Fibroblast of skin of back (primary cell): ENCODE measurements at places on chromosomes 4 and X.

- DNase-seq, result peak; percentile 79
Measured at GRCh38 chrX:12955882-12956703, 18.8 kb upstream of the TMSB4X start.

- no peak for DNase-seq
Measured at GRCh38 chr4:147307896-147308674, 172.8 kb upstream of the EDNRA start.

- peak; percentile 7 for DNase-seq
Measured at GRCh38 chrX:24426340-24426913, 38.7 kb upstream of the PDK3 start.

GRCh38 chrX:42739258-42739657, 38.7 kb downstream of the PPP1R2C start:
- DNase-seq, result no peak

GRCh38 chr4:10577018-10577417, 107.5 kb downstream of the CLNK start:
- no peak for DNase-seq

DNA sequence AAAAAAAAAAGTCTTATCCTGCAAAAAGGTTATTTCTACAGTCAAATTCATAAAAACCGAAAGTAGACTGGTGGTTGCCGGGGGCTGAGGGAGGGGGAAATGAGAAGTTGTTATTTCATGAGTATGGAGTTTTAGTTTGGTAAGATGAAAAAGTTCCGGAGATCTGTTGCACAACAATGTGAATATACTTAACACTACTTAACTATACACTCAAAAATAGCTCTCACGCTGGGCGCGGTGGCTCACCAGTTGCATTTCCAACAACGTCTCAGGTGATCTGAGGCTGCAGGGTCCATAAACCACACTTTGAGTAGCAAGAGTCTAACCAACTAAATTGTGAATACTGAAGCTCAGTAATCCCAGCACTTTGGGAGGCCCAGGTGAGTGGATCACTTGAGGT, 52.4 kb downstream of the ANOS1 start:
- DNase-seq, result no peak

GRCh38 chrX:30220661-30221060, 5.3 kb downstream of the MAGEB2 start:
- no peak for DNase-seq

GRCh38 chr4:123955167-123955800, 558.7 kb downstream of the SPRY1 start:
- no peak for DNase-seq

- peak; percentile 34 for DNase-seq
Measured at GRCh38 chr4:141580523-141580922, 55.9 kb upstream of the IL15 start.

DNA sequence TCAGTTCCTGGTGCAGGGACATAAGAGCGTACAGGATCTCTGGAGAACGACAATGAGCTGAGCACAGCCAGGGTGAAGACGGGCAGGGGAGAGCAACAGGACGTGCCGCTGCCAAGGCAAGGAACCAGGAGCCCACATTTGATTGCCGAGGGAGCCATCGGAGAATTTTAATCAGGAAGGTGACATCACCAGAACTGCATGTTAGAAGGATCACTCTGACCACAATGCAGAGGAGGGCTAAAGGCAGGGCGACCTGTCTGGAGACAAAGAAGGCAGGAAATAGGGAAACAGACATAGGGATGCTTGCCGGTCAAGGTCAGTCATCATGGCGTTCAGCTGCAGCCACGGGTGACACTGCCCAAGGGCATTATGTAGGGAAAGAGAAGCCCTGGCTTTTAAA, 81.4 kb downstream of the RBM47 start:
- no peak for DNase-seq

DNA sequence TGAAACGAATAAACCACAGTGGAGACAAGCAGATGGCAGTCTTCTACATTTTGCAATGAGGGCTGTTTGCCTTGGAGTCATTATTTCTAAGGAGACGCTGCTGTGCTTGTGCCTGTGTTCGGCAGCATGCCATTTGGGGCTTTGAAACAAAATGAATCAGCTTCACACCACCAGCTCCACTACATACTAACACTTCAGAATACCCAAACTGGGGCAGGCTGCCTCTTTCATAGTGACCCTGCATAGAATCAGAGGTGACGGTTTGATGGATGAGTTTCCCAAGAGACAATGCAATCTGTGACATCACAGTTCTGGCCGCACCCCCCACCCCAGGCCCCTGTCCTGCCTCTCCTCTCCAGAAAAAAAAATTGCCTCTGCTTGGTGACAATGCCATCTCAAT, 57.1 kb upstream of the MID1 start:
- DNase-seq, result peak; percentile 0

DNA sequence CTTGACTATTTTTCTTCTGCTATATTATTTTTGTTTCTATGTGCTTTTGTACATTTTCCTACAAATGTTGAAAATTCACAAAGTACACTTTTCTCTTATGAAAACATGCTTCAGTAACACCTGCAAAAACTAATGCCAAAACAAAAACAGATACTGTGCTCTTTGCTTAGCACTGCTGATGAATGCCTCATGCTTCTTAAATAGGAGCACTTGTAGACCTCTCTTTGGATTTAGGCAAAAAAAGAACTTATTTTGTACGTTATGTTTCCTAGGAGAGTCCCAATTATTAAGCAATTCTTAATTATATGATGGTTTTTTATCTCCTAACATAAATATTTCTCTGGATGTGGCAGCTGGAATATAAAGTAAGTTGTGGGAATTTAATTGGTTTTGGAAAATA, 285.0 kb upstream of the ARSJ start:
- no peak for DNase-seq

DNA sequence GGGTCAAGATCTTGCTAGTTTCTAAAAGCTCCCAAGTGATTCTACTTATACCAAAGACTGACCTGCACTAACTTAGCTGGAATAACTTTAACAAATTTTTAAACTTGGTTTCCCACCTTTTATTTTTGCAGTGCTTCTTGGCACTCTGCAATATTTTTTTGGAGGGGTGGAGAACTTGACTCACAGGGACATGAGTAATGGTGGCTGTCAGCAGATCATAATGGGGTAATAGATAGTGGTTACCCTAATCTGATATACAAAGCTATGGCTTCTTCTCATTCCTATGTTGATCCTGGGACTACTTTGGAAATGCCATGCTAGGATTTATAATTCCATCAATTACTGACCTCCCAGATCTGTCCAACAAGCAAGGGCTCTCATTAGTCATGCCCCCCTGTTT, 295.7 kb downstream of the GPAT3 start:
- DNase-seq, result peak; percentile 27

- peak; percentile 80 for DNase-seq
Measured at GRCh38 chrX:154918060-154918483, 31.9 kb downstream of the F8A1 start.

- DNase-seq, result peak; percentile 39
Measured at GRCh38 chr4:98945297-98945850, 16.4 kb upstream of the EIF4E start.

DNA sequence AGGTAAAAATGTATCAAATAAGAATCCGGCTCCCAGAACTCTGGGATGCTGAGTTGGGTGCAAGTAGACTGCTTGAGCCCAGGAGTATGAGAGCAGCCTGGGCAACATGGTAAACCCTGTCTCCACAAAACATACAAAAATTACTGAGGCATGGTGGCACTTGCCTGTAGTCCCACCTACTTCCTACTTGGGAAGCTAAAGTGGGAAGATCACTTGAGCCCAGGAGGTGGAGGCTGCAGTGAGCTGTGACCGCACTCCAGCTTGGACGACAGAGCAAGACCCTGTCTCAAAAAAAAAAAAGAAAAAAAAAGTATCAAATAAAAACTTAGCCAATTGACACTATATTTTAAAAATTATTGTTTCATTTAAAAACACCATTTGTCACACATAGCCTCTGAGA, 84.4 kb downstream of the FBXW7 start:
- DNase-seq, result no peak

DNA sequence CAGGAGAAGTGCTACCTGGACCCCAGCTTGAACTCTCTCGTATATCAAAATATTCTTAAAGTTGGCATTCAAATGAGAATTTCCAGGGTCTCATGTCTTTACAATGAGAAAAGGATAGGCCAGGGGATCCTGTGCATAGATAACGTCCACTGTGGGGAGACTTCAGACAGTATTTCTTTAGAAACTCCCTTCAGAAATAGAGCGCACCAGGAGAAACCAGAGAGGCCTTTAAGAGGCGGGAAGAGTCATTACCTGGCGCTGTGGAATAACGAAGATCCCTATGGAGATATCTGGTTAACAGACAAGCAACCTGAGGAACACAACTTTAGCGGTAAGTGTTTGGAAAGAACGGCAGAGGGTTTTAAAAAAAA, 600 bp downstream of the RADX start:
- DNase-seq, result no peak

- peak; percentile 80 for DNase-seq
Measured at GRCh38 chr4:176545872-176546271, 226.1 kb downstream of the SPCS3 start.

DNA sequence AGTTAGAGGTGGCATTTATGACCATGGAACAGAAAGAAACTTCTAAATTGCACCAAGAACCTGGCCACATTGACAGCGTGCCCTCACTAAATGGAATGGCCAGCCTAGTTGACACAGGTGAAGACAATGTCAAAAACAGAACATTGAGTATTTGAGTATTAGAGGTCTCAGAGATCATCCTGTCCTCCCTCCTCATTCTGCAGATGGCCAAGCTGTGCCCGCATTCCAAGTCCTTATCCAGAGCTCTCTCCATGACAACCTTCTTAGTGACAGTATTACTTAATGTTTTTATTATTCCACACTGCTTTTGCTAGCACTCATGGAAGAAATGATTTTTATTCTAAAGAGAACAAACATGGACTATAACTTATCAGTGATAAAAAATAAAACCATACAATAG, 9.9 kb upstream of the CCDC110 start:
- DNase-seq, result no peak

- no peak for DNase-seq
Measured at GRCh38 chr4:106512706-106513105, 144.1 kb upstream of the GIMD1 start.

DNA sequence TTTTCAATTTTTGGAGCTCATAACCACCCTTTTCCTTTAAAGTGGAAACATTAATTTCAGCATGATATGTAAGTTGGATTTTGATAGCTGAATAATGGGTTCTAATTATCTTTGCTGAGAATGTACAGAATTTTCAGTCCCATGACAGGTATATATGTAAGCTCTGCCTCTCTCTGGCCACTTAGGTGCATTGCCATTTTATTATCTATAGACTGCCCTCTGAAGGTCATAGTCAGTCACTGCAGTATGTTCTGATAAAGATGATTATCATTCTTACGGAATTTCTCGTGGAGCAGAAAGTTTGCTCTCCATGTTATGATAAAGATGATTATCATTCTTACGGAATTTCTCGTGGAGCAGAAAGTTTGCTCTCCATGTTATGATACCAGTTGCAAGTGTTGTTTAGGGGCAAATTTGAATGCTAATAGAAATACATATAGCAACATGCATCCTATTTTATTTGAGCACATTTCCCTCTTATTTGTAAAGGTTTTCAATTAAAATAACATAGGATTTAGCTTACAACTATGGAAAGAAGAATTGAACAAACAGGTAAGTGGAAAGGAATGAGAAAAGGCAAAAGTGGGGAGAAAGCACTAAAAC, 10.4 kb downstream of the AFP start:
- DNase-seq, result peak; percentile 56

DNA sequence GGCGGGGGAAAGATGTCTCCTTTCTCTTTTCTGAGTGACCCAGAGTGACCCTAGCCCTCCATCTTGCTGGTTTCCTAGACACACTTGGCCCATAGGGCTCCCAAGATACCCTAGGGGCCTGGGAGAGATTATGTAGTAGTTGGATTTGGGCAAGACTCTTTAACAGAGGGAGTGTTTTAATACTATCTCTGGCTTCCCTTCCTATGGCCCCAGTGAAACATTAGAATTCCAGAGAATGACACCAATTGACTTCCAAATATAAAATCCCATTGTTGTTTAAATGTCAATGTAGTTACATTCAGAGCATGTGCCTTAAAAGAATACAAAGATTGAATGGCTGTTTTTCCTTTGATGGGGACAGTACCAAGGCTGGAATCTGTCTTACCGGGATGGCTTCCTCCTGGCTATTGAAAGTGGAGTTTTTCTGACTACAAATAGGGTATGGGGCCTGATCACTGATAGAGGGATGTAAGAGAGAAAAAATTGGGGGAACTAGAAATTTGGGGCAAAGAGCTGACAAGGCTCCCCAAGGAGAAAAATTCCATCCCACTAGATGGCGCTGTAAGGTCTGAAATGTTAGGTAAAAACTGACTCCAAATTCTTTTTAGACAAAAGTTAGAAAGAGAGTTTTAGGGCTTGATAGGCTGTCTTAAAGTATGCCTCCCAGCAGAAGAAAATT, 10.7 kb downstream of the TENT5D start:
- DNase-seq, result no peak

DNA sequence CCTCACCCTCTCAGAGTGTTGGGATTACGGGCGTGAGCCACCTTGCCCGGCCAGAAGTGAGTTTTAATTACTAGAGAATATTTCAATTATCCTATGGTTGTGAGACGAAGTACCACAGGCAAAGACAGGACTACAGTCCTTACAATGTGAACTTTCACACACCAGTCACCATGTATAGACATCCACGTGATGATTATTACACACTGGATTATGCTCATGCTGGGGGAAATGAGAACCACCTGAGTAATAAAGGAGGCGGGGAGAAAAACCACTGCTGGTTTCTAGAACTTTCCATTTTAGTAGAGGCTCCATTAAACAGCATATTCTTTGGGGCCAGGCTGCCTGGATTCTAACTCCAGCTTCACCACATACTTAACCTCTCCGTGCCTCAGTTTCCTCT, 42.5 kb upstream of the TLR2 start:
- no peak for DNase-seq

GRCh38 chrX:70033348-70034051, 16.2 kb downstream of the AWAT2 start:
- peak; percentile 40 for DNase-seq

GRCh38 chr4:123024710-123025109, 102.3 kb upstream of the NUDT6 start:
- DNase-seq, result no peak

- DNase-seq, result no peak
Measured at GRCh38 chrX:130502016-130502570, 100.3 kb downstream of the RBMX2 start.

- no peak for DNase-seq
Measured at GRCh38 chr4:40307627-40308497, 27.3 kb upstream of the CHRNA9 start.
